ENCODE measurements at places on chromosomes 16 and 17.

DNA sequence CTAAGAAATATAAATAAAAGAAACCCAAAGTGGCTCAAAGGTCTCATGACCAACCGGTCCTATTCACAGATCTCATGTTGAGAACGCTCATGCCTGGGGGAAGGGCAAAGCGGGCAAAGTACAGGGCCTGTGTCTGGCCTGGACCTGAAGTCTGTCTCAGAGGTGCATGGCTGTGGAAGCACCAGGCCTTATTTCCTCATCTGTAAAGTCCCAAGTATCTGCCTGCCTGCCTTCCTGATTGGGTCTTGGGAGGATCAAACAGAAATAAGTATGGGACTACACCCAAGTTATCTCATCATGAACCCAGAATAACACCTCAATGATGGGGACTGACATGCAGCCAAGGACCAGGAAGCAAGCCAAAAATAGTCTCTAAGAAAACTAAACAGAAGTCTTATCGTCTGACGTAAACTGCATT lies 14.2 kb downstream of the AXIN2 start:
- no peak for DNase-seq

DNA sequence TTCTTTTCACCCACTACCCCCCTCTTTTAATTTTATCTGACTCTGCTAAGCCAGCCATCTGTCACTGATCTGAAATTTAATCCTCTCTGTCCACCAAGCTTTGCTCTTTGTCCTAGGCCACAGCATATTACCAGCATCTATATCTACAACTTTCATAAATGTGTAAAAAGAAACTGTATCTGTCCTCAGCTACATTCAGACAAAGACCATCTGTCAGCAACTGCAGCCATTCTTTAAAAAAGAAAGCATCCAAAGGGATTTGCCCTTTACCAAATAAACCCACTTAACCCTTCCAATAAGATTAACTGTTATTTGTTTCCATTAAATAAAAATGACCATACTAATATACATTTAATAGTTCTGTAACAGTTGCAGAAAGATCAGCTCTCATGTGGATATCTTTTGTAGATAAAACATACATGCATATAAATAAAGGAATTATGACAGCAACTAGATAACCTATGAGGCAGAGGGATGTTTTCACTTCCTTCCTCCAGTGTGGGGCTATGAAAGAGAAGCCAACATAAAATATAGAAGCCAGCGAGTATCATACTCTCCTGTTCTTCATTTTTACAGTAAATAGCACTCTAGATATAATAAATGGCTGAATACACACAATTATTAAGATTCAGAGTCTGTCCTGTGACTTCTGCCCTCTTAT lies 602.5 kb upstream of the SALL1 start:
- no peak for DNase-seq

- no peak for DNase-seq
Observed at GRCh38 chr17:41406205-41406604, 8.8 kb upstream of the KRT31 start.

DNA sequence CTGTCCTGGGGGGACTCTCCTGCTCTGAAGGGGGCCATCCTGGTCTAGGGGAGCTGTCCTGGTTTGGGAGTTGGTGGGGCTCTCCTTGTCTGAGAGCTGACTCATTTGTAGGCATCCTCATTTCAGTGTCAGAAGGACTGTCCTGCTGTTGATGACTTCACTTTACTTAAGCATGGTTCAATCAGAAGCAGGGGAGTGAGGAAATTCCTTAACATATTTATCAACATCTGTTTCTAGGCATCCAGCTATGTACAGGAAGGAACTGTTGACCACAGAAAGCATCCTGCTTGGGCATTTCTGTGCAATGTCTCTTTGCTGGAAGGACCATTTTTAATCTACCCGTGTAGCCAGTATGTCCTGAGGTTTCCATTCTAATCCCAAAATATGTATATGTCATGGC lies 502.7 kb upstream of the HSBP1 start:
- DNase-seq = no peak

DNA sequence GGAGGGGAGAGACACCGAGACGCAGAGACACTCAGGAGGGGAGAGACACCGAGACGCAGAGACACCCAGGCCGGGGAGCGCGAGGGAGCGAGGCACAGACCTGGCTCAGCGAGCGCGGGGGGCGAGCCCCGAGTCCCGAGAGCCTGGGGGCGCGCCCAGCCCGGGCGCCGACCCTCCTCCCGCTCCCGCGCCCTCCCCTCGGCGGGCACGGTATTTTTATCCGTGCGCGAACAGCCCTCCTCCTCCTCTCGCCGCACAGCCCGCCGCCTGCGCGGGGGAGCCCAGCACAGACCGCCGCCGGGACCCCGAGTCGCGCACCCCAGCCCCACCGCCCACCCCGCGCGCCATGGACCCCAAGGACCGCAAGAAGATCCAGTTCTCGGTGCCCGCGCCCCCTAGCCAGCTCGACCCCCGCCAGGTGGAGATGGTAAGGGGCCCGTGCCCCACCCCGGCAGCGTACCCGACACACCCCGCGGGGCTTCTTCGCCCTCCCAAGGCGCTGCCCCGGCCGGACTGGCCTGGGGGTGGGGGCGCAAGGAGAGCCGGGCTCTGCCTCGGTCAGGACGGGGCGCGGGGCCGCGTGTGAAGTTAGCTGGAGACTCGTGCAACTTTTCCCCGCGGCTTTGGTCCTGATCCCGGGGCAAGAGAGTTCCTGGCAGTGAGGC lies 427 bp downstream of the PPP1R1B start:
- no peak for DNase-seq

Measured in stimulated activated effector memory CD8-positive, alpha-beta T cell treated with anti-CD3 and anti-CD28 coated beads, Interleukin-12 subunit alpha, Interleukin-12 subunit beta, amount 100 ng/mL, for 72 hours (primary cell).